Heart right ventricle (tissue), 16 donors: ENCODE measurements at places on chromosomes 2 and 18. TPM values are rescaled to one million over a fixed set of nuclear protein-coding genes. Genes with fewer than 3 reads are reported as not detected.

POU3F3 gene
- 0.59 TPM for polyA plus RNA-seq

DNA sequence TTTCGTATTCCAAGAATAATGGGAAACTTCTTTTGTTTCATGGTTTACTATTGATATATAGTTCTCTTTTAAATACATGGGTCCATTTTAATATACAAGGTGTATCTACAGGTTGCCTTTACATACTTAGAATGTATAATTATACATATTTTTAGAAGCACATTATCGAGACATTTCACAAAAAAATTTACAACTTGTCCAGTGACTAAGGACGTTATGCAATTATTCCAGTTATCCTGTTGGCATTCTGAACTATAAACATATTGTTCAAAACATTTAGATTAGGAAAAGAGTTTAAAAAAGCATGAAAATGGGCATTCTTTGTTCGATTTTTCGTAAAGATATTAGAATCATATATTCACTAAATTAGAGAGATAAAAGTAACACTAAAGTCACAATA is 344.6 kb upstream of the TMEFF2 start:
- no peaks in the 10 kb centered on the region for H3K4me1 ChIP-seq
- DNase-seq = no peak
- H3K27me3 ChIP-seq = no peaks in the 10 kb centered on the region
- H3K4me3 ChIP-seq = no peak overlapping the region
- no peak overlapping the region for H3K27ac ChIP-seq

- H3K4me3 ChIP-seq = no peak overlapping the region
- DNase-seq = no peak
- no peaks in the 10 kb centered on the region for H3K27me3 ChIP-seq
- no peak overlapping the region for H3K27ac ChIP-seq
- no peaks in the 10 kb centered on the region for H3K36me3 ChIP-seq
These were observed 444.3 kb downstream of the RND3 start for GRCh38 chr2:150043172-150043500.

DNA sequence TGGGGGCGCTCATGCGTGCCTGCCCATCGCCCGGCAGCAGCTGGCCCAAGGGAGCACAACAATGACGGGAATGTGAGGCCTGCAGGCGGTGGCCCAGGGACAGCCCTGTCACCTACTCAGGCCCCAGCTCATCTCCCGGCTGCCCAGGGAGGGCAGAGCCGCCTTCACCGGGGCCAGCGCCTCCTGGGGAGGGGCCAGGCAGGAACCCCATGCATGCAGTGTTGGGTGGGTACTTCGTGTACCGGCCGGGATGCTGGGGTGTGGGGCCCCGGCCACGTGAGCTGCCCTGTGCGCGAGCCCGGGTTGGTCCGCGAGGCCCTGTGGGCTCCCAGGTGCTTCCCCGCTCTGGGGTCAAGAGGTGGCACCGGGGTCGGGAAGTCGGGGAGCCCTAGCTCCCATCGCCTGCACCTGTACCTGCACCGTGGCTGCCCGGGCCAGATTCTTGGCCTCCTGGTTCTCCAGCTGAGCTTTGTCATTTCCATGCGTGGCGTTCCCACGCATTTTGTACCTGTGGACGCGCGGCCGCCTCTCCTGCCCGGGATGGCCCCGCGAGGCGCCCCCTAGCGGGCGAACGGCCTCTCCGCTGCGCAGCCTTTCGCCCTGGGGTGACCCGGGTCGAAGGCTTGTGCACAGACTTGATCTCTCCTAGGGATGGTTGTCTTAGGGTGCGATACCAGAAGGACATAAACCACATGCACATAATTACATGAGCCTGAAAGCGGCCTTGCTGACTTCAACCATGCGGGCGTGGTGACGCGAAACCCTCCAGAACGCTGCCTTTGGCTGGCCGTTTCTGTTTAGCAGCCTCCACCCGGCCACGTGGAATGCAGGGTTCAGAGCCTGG is 950 bp downstream of the KLHL30 start:
- peak overlapping the region; percentile 45 for H3K4me3 ChIP-seq
- no peaks in the 10 kb centered on the region for H3K36me3 ChIP-seq
- peaks cover 71% of the 10 kb centered on the region for H3K4me1 ChIP-seq
- DNase-seq = no peak

DNA sequence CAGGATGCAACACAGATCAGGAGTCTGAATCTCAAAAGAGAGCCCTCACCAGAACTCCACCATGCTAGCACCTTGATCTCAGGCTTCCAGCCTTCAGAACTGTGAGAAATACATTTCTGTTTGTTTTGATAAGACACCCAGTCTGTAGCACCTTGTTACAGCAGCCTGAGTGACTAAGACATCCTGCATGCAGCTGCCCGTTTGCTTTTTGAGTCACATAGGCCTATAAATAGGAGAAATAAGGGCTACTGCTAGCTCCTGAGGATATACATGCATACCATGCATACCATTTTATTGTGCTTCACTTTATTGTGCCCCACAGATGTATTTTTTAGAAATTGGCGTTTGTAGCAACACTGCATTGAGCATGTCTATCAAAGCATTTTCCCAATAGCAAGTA is 337.8 kb downstream of the CDH2 start:
- H3K27ac ChIP-seq = no peak overlapping the region
- no peak for DNase-seq
- H3K36me3 ChIP-seq = no peaks in the 10 kb centered on the region
- no peak overlapping the region for H3K4me3 ChIP-seq
- H3K27me3 ChIP-seq = no peaks in the 10 kb centered on the region
- no peaks in the 10 kb centered on the region for H3K4me1 ChIP-seq

DNA sequence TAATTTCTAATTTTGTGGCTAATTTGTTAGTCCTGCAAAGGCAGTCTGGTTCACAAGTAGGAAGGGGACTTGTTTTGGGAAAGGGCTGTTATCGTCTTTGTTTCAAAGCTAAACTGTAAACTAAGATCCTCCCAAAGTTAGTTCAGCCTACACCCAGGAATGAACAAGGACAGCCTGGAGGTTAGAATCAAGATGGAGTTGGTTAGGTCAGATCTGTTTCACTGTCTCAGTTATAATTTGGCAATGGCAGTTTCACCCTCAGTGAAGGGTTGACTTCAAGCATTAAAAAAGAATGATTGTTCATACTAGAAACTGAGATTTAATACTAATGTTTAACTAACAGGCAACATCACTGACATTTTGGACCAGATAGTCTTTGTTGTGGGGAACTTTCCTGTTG is 69.5 kb downstream of the KIAA2012 start:
- DNase-seq = no peak
- no peaks in the 10 kb centered on the region for H3K4me1 ChIP-seq
- H3K36me3 ChIP-seq = no peaks in the 10 kb centered on the region
- H3K27me3 ChIP-seq = no peaks in the 10 kb centered on the region

CHRNA1 gene
- 0.07 TPM for polyA plus RNA-seq

GRCh38 chr2:217642944-217643343 is 359.9 kb downstream of the TNS1 start:
- H3K27ac ChIP-seq = no peak overlapping the region
- no peaks in the 10 kb centered on the region for H3K36me3 ChIP-seq
- H3K4me1 ChIP-seq = peaks cover 9% of the 10 kb centered on the region
- DNase-seq = no peak
- no peaks in the 10 kb centered on the region for H3K27me3 ChIP-seq

DNA sequence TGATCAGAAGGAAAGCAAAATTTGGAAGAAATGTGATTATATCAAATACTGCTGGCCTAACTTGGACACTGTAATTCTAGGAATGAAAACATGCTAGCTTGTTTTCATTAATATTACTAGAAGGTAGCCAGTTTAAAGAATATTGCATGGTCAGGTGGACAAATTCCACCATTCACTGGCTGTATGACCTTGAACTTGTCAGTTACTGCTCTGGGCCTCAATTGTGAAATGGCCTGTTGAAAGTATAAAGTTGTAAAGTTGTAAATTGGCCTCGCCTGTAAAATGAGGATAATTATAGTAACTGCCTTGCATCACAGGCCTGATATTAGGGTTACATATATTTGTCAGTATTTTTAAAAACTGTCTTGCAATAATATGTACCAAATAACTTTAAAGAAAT is 398.4 kb upstream of the CHST9 start:
- no peak overlapping the region for H3K27ac ChIP-seq
- no peaks in the 10 kb centered on the region for H3K36me3 ChIP-seq
- no peaks in the 10 kb centered on the region for H3K27me3 ChIP-seq
- no peak for DNase-seq

DNA sequence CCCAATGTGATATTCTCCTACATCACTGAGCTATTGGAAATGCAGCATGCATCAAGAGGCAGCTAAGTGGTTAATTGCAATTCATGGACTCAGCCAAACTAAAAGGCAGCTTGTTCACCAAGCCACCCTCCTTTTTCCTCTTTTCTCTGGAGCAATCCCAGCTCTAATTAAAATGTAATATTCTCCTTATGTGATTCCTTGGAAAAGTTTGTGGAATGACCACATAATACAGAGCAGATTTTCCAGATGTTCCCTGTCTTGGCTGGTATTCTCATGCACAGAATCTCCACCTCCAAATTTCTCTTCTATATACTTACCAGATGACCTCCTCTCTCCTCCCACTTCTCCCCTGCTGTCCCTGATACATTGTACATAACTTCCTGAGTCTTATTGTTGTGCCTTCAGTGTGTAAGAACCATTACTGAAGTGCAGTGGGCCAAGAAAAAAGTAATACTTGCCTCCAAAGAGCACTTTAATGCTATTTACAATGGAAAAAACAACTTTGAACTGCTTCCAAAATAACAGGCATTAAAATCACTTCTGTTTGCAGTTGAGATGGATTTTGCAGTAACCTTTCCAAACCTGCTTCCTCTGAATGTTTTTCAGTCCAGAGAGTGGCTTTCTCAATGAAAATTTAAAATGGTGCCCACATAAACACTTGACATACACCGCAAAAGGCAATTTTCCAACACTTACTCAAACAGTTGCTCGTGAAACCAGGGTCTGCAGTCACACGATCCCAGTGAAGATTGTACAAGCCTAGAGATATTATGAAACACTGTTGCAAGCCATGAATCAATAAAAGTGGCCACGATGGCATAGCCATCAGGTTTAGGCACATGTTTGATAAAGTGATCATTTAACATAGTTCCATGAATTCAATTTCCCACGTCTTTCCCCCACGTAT is 258.0 kb downstream of the MTX2 start:
- peaks cover 16% of the 10 kb centered on the region for H3K4me1 ChIP-seq
- no peaks in the 10 kb centered on the region for H3K36me3 ChIP-seq
- peaks cover 30% of the 10 kb centered on the region for H3K27me3 ChIP-seq
- H3K27ac ChIP-seq = no peak overlapping the region
- no peak for DNase-seq

NAT8 gene
- polyA plus RNA-seq = not detected

DNA sequence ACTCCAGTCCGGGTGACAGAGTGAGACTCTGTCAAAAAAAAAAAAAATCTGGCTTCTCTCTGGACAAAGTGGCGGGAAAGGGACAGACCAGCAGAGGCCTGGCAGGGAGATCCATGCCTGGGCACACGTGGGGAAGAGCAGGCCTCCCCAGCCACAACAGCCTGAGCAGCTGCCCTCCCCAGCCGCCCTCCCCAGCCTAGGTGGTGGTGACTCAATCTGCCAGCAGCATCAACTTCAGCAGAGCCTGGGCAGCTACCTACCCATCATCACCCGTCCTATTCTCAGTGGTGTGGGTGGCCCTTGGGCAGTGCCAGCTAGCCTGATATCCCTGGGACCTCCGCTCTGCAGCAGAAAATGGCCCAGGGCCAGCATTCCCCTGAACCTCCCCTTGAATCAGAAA is 612.4 kb downstream of the FBXO15 start:
- H3K27ac ChIP-seq = no peak overlapping the region
- no peaks in the 10 kb centered on the region for H3K36me3 ChIP-seq
- no peak for DNase-seq
- H3K27me3 ChIP-seq = no peaks in the 10 kb centered on the region
- no peaks in the 10 kb centered on the region for H3K4me1 ChIP-seq

GRCh38 chr2:233072838-233073237 is 12.7 kb downstream of the INPP5D start:
- H3K27ac ChIP-seq = no peak overlapping the region
- H3K4me3 ChIP-seq = no peak overlapping the region
- H3K27me3 ChIP-seq = no peaks in the 10 kb centered on the region
- DNase-seq = no peak
- H3K36me3 ChIP-seq = no peaks in the 10 kb centered on the region

DNA sequence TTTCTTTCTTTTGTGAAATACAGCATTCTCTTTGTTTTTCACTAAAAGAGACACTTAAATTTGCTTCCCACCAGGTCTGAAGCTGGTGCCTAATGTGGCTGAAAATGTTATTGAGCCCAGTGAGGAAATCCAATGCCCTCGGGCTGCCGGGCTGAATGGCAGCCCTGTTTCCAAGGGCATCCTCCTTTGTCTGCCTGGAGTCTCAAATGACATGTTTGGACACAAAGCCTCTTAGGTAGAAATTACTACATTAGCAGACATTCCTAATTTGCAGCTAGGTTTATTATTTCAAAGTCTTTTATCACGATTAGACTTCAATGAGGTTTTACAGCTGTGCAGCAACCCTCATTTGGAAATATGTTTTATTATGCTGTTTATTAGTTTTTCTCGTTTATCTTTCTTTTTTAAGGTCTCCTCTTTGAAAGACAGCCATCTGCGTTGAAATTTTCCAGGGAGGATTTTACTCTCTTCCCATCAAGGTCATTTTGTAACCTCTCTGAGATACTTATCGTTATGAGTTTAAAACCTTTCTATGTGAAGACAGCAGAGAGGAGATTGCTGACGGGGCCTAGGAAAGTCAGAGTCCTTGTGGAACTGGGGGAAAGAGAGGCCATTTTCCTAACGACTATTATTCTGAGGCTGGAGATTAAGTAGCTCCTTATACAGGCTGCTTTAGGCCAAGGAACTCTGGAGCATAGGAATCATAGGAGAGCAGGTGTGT is 59.0 kb upstream of the ZNF532 start:
- DNase-seq = no peak
- no peak overlapping the region for H3K4me3 ChIP-seq
- H3K4me1 ChIP-seq = no peaks in the 10 kb centered on the region
- no peaks in the 10 kb centered on the region for H3K36me3 ChIP-seq
- no peak overlapping the region for H3K27ac ChIP-seq
- no peaks in the 10 kb centered on the region for H3K27me3 ChIP-seq

- H3K4me3 ChIP-seq = no peak overlapping the region
- no peaks in the 10 kb centered on the region for H3K27me3 ChIP-seq
- H3K4me1 ChIP-seq = no peaks in the 10 kb centered on the region
- no peaks in the 10 kb centered on the region for H3K36me3 ChIP-seq
- no peak overlapping the region for H3K27ac ChIP-seq
- no peak for DNase-seq
These were observed 1014.3 kb downstream of the CBLN2 start for GRCh38 chr18:71529703-71530303.

GRCh38 chr18:56021136-56021808 is 433.3 kb upstream of the TCF4 start:
- H3K27ac ChIP-seq = no peak overlapping the region
- H3K4me1 ChIP-seq = peaks cover 4% of the 10 kb centered on the region
- H3K36me3 ChIP-seq = no peaks in the 10 kb centered on the region
- H3K27me3 ChIP-seq = no peaks in the 10 kb centered on the region

- DNase-seq = peak; percentile 31
- H3K36me3 ChIP-seq = no peaks in the 10 kb centered on the region
- no peak overlapping the region for H3K27ac ChIP-seq
- H3K4me1 ChIP-seq = peaks cover 3% of the 10 kb centered on the region
- no peaks in the 10 kb centered on the region for H3K27me3 ChIP-seq
These were observed 209.6 kb upstream of the PIK3C3 start for GRCh38 chr18:41745166-41746049.

SNORC gene
- polyA plus RNA-seq = 0.70 TPM

- no peak overlapping the region for H3K27ac ChIP-seq
- no peak for DNase-seq
- no peak overlapping the region for H3K4me3 ChIP-seq
- H3K27me3 ChIP-seq = no peaks in the 10 kb centered on the region
- no peaks in the 10 kb centered on the region for H3K36me3 ChIP-seq
- no peaks in the 10 kb centered on the region for H3K4me1 ChIP-seq
These were observed 42.4 kb upstream of the DDX18 start for GRCh38 chr2:117771969-117772630.

ALLC gene
- polyA plus RNA-seq = 0.59 TPM

OTOS gene
- not detected for polyA plus RNA-seq

POTEJ gene
- polyA plus RNA-seq = not detected

INHBB gene
- polyA plus RNA-seq = 3.6 TPM

KLHL14 gene
- polyA plus RNA-seq = 0.15 TPM

PLGLB2 gene
- polyA plus RNA-seq = 5.3 TPM
